ENCODE measurements at places on chromosomes 2 and 18. TPM values are rescaled to one million over a fixed set of nuclear protein-coding genes. Genes with fewer than 3 reads are reported as not detected.

Gene IL37
- total RNA-seq: not detected

Gene DRC1
- total RNA-seq: not detected

Gene IL1R2
- total RNA-seq: 5.5 TPM

Gene AMER3
- not detected for total RNA-seq

Gene COL6A3
- total RNA-seq: 10.0 TPM

Gene CDH2
- 36.2 TPM for total RNA-seq

Gene PAX8
- 1.1 TPM for total RNA-seq

Gene DSG4
- not detected for total RNA-seq

Gene ATOH8
- total RNA-seq: 24.3 TPM

Gene FAM136A
- total RNA-seq: 18.6 TPM

Gene MBD2
- 13.7 TPM for total RNA-seq
